Right ventricle myocardium superior (tissue), 1 donor: ENCODE measurements at places on chromosomes 3 and 15.

GRCh38 chr15:78461171-78461888 is 23.3 kb downstream of the IREB2 start:
- no peak for DNase-seq

DNA sequence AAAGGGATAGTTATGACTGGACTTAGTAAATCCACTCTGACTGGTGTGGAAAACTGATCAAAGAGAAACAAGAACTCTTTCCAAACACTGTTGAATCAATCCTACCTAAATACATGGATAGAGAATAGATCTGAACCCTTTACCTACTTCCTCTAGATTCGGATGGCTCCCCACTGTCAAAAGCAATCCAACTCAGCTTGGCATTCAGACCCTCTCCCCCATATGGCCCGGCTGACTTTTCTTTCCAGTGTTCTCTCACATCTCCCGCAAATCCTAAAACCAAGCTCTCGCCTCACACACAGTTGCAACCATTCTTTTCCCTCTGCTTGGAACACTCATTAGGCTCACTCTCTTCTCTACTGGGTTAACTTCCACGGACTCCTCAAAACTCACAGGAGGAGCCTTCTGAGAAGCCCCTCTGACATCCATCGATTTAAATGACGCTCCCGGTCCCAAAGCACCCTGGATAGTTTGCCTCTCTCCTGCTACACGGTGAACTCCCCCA is 639 bp downstream of the SPICE1 start:
- DNase-seq, result no peak

DNA sequence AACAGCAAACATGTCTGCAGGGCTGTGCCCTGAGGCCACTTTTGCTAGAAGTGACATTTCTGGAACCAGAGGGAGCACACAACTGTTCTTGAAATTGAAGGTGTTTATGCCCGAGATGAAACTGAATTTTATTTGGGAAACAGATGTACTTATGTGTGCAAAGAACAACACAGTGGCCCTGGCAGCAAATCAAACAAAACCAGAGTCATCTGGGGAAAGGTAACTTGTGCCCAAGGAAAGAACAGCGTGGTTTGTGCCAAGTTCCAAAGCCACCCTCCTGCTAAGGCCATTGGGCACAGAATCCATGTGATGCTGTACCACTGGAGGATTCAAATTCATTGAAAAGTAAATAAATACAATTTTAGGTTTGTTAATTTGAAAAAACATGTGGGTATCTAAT is 31.2 kb upstream of the RARRES1 start:
- DNase-seq, result no peak

DNA sequence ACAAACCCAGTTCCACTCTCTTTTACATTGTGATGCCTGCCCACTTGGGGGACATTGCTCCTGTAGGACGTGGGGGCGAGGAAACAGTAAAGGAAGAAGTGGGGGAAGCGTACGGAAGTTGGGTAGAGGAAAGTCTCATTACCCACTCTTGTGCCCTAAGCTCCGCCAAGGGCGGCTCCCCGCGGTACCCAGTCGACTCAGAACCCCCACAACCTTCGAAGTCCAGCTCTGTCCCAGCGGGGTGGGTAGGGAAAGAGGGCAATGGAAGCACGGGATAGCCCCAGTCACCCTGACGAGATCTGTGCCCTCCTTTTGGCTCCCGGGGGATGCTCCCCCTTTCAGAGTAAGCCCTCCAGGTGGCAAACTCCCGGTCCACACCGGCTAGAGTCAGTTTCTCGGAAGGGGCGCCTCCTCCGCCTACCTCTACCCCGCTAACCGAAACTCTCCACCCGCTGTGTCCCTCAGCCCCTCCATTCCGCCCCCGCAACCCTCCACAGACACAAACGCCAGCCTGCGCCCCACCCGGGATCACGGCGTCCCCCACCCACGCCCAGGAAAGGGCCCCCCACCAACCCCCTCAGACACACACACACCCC is 527 bp downstream of the CSNK1G1 start:
- no peak for DNase-seq

DNA sequence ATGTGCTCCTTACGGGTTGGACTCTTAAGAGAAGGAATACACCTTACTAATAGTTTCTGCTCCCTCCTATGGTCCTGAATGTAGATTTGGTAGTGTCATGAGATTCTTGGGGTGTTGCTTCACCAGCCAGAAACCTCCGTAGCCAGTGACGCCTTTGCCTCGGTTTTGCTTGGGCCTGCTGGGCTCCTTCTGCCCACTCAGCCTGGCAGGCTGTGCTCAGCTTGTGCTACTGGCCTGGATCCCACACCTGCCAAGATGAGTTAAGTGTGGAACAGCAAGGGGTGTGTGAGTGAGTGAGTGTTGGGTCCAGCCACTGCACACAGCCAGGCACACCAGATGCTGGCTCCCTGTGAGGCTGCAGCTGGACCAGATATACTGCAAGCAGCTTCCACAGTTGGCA is 560.1 kb downstream of the NLGN1 start:
- no peak for DNase-seq
